ENCODE measurements at places on chromosomes 3 and 15.
A peak's percentile ranks its signal among the peaks of the same experiment; 100 is the strongest.

GRCh38 chr3:107241217-107241616, 136.0 kb upstream of the CCDC54 start:
- DNase-seq: peak; percentile 66

DNA sequence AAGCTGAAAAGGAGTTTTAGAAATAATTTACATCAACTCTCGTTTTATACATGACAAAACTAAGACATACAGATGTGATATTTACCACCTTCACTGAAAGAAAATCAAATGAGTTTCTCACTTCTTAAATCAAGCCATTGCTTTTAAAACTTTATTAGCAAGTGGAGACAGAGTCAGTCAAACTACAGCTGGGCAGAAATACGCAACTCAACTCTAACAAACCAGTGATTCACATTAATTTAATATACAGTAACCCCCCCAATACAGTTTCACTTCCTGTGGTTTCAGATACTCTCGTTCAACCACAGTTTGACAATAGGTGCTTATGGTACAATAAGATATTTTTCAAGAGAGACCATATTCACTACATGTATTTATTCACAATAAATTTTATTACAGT, 477.1 kb downstream of the MAGI1 start:
- DNase-seq: no peak

DNA sequence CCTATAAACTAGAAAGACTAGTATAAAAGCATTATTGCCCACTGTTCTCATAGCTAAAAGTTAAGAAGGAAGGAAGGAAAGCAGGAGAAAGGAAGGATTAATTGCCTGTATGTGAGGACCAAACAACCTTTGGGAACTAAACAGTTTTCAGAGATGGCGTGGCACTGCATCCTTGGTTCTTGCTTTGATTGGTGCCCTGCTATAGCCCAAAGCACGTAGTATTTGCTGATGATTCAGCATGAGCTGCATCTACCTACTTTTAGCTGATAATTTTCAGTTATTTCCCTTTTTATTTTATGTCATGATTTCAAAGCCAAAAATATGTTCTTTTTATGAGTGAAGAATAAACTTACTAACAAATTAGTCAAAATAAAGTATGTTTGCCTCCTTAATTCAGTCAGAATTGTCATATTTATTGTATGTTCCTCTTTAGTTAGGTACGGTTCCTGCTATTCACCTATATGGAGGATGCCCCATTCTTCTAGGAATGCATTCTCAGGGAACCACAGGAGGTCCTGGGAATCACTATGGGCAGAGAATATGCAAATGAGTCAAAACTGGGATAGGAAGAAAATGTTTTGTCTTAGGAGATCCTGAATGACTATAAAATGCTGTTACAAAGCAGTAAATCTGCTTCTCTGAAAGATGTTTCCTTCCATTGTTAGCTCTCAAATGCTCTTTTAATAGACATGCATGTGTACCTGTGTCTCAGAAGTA, 65.4 kb upstream of the THSD4 start:
- no peak for DNase-seq

GRCh38 chr3:113485161-113485609, 29.8 kb downstream of the SPICE1 start:
- DNase-seq: no peak

GRCh38 chr15:40161693-40162391, 973 bp downstream of the BUB1B start:
- DNase-seq: no peak
